Upper lobe of left lung (tissue), 6 donors: ENCODE measurements at places on chromosomes 5 and 9.
A peak's percentile ranks its signal among the peaks of the same experiment; 100 is the strongest.

GRCh38 chr5:135105105-135105484, 71.1 kb upstream of the PITX1 start:
- no peak for DNase-seq

GRCh38 chr9:95836072-95836471, 39.4 kb upstream of the ERCC6L2 start:
- DNase-seq, result no peak

DNA sequence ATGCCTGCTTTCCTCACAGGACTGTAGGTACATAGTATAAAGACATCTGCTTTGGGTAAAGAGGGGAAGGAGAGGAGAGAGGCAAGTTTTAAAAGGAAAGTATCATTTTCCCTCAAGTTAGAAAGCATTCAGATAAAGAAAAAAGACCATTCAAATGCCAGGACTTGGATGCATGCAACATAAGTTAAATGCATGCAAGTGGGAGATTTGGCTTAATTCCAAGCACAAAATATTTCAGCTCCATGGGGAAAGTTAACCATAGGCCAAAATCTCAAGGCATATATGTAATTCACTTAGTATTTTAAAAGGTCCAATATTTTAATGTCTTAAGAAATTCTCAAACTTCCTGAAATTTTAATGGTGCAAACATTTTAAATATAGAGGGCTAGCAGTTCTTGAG, 36.4 kb downstream of the POU5F2 start:
- DNase-seq, result no peak

DNA sequence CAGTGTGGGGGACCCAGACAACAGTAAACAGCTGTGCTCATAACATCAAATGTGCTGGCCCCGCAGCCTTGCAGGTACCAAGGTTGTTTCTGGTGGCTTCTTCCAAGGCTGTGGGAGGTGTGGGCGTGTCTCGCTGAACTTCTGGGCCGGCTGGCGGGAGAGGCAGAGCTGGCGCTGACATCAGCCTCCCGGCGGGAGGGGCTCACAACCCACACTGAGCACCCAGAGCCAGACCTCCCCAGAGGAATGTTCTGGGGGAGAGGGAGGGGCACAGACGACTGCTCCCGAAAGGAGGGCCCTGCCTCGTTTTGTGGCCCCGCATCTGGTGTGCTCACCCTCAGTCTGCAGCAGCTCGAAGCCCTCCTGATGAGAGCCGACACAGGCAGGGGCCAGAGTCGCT, 6.9 kb upstream of the SLC12A7 start:
- DNase-seq, result no peak

- no peak for DNase-seq
Observed at GRCh38 chr5:132776131-132776937, 705 bp downstream of the SEPTIN8 start.

DNA sequence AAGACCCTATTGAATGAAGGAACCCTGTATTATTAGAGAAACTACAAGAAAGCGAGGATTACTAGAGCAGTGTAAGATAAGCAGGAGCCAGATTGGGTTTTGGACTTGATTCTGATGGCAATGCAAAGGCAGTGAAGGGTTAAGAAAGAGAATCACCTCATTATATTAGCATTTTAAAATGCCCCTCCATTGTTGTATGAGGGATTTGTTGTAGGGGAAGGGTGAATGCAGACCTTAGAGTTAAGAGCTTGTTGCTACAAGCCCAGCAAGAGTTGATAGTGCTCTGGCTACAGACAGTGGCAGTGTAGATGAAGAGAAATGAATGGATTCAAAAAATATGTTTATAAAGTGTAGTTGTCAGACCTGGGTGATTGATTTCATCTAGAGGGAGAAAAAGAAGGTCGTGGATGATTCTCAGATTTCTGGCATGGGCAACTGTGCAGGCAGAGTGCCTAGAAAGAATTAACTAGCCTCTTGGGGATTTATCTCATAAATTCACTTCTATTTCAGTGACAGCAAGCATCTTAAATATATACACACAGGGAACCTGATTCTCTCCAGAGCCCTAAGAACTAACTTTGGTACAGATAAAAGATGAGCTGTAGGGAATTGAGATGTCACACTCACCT, 344.8 kb downstream of the ARRDC3 start:
- DNase-seq, result no peak

DNA sequence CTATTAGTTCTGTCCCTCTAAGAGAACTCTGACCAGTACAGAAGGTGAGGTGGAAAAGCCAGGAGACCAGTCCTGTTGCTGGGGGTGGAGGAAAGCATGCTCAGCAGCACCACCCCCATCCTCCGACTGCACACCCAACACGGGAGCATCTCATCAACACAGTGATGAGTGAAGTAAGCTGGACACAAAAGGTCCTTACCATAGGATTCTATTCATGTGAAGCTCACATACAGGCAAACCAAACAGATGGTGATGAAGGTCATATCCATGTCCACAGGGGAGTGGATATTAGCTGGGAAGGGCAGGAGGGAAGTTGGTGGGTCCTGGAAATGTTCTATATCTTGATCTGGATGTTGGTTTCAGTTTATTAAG, 14.8 kb upstream of the MARCHF6 start:
- no peak for DNase-seq

- no peak for DNase-seq
Observed at GRCh38 chr5:176541338-176542134, 4.3 kb upstream of the RNF44 start.

GRCh38 chr5:82244854-82245635, 33.1 kb downstream of the RPS23 start:
- DNase-seq, result no peak

DNA sequence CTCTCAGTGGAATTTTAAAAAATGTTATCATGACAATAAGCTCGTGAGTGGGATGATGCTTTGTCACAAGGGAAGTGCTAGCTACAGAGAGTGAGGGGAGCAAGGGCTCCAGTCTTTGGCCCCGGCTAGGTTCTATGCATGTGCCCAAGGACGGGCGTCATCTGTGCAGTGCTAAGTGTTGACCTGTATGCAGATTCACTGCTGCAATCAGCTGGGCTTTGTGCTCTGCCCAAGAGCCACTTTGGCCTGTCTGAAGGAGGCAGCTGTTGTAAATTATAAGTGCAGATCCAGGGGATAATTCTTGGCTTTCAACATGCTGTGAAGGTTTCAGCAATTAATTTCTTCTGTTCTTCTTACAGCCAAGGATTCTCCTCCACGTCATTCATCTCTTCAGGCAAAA, 268.6 kb downstream of the PSAT1 start:
- no peak for DNase-seq

GRCh38 chr9:76414661-76415060, 20.4 kb upstream of the RFK start:
- DNase-seq, result no peak

- DNase-seq, result no peak
Observed at GRCh38 chr9:38393128-38393796, 760 bp downstream of the ALDH1B1 start.

- DNase-seq, result no peak
Observed at GRCh38 chr5:156640691-156641241, 209.3 kb upstream of the PPP1R2B start.

GRCh38 chr9:36584620-36585460, 12.1 kb downstream of the MELK start:
- no peak for DNase-seq

GRCh38 chr5:146466521-146467349, 19.6 kb downstream of the TCERG1 start:
- no peak for DNase-seq

DNA sequence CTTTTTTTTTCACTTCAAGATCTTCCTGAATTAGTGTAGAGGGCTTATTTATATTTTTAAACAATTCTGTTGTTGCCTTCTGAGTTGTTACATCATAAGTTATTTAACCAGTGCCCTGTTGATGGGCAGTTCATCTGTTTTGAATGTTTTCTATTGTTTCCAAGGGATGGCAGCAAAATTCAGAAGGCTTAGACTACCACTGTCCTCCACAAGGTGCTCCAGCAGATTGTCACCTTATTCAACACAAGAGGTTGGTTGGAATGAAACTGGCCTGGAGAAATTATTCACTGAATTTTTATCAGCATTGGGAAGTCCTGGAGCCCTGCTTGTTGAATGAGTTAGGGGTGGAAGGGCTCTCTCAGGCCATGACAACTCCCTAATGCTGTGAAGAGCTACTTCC, 1.3 kb upstream of the KLHL9 start:
- no peak for DNase-seq

GRCh38 chr5:53884417-53884816, 324.0 kb downstream of the NDUFS4 start:
- DNase-seq, result no peak

GRCh38 chr5:174300941-174301761, 255.6 kb downstream of the NSG2 start:
- no peak for DNase-seq

DNA sequence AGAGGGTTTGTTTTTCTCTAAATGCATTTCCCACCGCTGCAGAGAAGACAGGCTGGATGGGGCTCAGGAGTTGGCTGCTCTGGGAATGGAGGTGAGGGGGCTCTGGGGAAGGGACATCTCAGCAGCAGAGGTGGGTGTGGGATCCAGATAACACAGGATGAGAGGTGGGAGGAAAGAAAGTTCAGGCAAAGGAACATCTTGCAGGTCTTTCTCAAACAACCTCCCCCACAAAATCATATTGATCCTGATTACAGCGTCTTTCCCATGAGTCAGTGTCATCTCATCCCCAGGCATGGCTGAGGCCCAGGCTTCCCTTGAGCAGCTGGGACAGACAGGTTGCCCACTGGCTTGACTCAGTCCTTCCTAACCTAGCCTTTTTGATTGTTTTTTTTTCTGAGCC, 11.3 kb upstream of the ACSL6 start:
- no peak for DNase-seq

- DNase-seq, result no peak
Observed at GRCh38 chr9:96084331-96084734, 208.8 kb downstream of the ERCC6L2 start.

GRCh38 chr5:77235846-77236721, 25.6 kb downstream of the PDE8B start:
- no peak for DNase-seq

GRCh38 chr5:9439531-9440292, 106.2 kb downstream of the SEMA5A start:
- DNase-seq, result no peak

DNA sequence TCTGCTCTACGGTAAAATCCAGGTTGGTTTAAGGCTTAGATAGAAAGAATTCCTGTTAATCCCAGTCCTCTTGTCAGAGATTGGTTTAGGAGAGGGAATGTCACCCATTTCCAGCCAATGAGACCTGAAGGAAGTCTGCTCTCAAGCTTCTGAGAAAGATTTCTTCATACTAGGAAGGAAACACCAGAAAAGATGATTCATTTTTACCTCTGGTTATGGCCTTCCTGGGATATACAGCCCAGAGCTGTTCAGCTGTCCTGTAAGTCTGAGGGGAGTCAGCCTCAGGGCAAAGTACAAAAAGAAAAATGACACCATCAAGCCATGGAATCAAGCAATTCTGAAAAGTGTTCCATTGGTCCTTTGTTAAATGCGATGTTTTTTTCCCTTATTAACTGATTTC, 18.6 kb upstream of the CFAP95 start:
- no peak for DNase-seq

DNA sequence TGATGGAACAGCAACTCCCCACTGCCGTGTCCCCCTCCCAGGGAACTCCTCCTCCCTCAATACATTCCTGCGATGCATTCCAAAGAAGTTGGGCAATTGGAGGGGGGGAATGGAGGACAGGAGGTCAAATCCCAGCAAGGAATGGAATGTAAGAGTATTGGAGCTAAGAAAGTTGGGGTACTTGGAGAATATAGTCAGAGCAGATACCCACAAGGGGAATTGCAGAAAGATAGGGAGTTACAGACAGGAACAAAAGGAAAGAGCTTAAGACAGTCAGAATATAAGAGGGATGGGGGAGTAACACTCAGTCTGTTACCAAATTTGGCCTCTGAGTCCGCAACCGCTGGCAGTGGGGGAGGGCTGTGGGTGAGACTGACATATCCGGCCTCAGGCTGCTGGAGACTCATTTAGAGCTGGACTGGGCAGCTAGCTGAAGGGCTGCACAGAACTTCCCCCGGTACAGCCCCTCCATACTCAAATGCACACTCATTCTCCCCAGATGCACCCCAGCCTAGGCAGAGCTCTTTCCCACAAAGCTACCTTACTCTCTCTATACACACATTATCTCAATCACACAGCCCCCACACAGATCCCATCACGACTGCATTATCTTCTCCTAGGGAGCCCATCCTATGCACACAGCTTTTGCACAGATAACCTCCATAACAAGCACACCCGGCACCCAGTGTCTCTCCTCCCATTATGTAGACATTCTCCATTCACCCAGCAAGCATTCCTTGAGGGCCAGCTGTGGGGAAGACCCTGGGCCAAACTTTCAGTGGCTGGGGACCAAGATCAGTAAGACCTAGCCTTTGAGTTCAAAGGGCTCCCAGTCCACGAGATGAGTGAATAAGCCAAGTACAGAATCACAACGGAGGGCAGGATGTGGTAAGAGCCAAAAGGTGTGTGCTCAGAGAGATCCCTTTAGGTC, 3.7 kb downstream of the TLN1 start:
- peak; percentile 88 for DNase-seq

- DNase-seq, result no peak
Observed at GRCh38 chr9:114417511-114417910, 29.7 kb upstream of the AKNA start.
